ENCODE measurements at places on chromosomes 2 and 18. TPM values are rescaled to one million over a fixed set of nuclear protein-coding genes. Genes with fewer than 3 reads are reported as not detected.

The BIN1 gene
- 597 TPM for total RNA-seq

The APCDD1 gene
- 2.6 TPM for total RNA-seq

The WNT10A gene
- not detected for total RNA-seq

The FAM117B gene
- total RNA-seq = 2.1 TPM

The OSR1 gene
- total RNA-seq = 10.4 TPM

The CCL20 gene
- not detected for total RNA-seq

The SGPP2 gene
- not detected for total RNA-seq

The HTR2B gene
- 0.52 TPM for total RNA-seq

The SAG gene
- total RNA-seq = not detected

The ZNF804A gene
- total RNA-seq = under 0.01 TPM

The TNS1 gene
- total RNA-seq = 73.1 TPM

The VWC2L gene
- 0.52 TPM for total RNA-seq

The TSPYL6 gene
- total RNA-seq = not detected

The MATN3 gene
- total RNA-seq = 0.52 TPM

The SEPTIN10 gene
- total RNA-seq = 109 TPM

The IGFBP2 gene
- total RNA-seq = 99.7 TPM

The B4GALT6 gene
- total RNA-seq = 3.1 TPM

All from skeletal muscle tissue (tissue), 5 donors.